Stimulated activated CD4-positive, alpha-beta T cell treated with anti-CD3 and anti-CD28 coated beads, Interleukin-1b, Interleukin-23, amount 100 ng/mL, for 1 hour (primary cell): ENCODE measurements at places on chromosomes 6 and 20.

GRCh38 chr6:116697480-116697879 is 16.5 kb downstream of the KPNA5 start:
- DNase-seq, result no peak

DNA sequence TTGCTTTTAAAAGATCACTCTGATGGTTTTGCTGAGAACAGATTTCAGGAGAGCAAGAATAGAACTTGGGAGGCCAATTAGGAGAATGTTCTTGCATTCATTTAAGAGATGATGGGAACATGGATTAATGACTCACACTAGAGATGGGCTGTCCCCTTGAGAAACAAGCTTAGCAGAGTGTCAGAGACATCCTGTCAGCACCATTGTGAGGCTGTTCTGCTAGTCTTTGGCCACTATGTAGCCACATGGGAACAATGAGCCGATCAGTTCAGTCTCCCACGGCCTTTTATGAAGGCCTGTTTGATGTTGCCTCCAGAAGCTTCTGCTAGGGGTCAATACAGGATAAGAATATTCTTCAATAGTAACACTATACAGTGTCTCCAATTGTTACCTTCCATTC is 113.0 kb upstream of the EYA4 start:
- DNase-seq, result no peak

DNA sequence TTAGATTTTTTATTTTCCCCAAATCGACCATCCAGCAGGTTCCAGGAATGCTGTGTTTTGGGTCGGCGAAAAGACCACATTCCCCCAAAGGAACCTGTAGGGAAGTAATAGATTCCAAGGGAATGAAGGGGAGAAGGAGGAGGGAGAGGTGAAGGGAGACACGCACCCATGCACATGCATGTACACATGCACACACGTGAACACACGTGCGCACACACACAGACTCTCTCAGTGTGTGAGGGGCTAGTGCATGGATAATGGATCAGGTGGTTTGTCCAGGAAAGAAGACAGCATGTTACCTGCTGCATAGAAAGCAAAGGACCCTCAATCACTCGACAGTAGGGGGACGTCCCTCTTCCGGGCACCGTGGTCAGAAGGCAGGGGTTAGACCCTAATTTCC is 52.4 kb upstream of the PDE10A start:
- no peak for DNase-seq

DNA sequence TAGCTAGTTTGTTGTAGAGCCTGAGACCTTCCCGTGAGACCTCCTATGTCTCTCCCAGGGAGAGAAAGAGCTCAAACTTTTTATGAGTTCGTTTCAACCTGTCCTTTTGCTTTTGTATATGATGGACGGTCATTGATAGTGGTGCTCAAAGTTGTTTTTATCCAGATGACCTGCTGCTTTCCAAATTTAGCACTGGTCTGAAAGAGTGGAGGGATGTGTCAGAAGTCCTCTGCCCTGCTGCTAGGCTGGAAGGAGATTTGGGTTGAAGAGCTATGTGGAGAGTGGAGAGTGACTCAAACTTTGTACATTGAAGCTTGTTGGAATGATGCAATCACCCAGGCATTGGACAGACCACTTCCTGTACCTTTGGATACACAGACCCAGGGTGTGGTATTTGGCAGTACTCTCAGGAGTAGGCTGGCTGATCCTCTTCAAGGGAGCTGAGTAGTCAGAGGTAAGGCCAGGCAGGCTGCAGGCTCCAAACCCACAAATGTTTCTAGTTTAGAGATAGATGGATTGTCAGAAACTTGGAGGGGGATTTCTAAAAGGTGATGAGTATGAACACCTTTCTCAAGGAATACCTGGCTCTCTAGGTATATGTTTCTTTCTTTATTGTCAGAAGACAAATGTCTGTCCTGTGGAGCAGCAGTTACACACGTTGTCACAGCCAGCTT is 49.4 kb upstream of the RREB1 start:
- DNase-seq, result no peak

GRCh38 chr6:95589826-95590570 is 12.7 kb downstream of the MANEA start:
- DNase-seq, result no peak
